ENCODE measurements at places on chromosomes 6 and 20.

DNA sequence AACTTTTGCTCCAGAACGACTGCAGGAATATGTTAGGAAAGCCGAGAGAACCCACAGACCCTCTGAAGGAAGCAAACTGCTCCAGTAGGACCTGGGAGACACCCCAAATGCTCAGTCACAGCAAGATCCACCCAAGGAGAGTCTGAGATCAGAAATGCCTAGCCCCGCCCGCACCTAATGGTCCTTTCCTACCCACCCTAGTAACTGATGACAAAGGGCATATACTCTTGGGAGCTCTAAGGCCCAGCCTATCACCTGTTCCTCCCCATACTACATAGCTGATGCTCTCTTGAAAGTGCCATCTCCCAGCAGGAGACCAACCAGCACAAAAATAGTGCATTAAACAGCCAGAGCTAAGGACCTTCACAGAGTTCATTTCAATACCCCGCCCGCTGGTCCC lies 67.6 kb downstream of the CD2AP start:
- DNase-seq: no peak

- DNase-seq: no peak
These were observed 13.7 kb downstream of the NOTCH4 start for GRCh38 chr6:32210191-32210601.

- no peak for DNase-seq
These were observed 15.2 kb upstream of the GDAP1L1 start for GRCh38 chr20:44231713-44232468.

DNA sequence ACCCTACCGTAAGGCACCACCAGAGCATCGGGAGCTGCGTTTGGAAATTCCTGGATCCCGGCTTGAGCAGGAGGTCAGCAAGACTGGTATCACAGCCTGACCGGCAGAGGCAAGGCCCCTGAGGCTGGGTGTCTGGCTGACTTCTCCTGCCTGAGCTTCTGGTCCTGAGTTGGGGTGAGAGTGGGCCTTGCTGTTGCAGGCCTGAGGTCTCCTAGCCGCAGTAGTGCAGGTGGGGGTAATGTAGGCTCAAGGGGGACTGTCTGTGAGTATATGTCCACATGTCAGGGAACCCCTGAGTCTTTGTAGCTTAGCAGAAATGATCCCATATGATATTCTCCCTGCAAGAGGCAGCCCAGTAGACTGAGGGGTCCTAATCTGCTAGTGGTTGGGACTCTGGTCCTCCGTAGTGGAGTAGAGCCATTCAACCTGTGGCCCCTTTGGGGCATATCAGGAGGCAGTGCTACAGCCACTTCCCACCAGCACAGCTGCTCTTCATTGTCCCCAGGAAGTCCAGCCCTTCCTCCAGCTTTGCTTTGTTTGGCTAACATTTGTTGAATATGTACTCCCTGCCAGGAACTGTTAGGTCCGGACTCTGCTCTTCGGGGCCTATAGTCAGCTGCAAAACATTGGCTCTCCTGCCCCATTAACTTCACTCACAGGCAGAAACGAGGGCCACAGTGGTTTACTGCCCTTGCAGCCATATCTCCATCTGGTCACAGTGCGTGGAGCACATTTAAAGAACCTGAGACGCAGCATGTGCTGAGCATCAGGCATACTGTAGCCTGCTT lies 10.9 kb downstream of the LRRC73 start:
- no peak for DNase-seq

DNA sequence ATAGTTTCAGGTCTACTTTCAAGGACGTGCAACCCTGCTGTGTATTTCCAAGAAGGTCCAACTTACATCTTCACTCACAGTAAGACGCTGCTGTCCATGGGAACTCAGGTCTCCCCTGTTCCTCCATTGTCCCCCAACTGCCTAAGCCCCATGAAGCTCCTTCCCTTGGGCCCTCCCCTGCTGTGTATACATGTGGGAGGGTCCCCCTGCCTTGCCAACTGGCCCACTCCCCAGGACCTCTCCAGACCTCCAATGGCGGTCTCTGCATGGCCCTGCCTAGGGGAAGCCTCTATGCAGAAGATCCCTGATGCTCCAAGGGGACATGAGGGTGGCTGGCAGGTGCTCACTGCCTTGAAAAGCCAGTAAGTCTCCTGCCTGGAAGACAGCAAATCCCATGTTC lies 186.7 kb upstream of the CST7 start:
- DNase-seq: no peak

DNA sequence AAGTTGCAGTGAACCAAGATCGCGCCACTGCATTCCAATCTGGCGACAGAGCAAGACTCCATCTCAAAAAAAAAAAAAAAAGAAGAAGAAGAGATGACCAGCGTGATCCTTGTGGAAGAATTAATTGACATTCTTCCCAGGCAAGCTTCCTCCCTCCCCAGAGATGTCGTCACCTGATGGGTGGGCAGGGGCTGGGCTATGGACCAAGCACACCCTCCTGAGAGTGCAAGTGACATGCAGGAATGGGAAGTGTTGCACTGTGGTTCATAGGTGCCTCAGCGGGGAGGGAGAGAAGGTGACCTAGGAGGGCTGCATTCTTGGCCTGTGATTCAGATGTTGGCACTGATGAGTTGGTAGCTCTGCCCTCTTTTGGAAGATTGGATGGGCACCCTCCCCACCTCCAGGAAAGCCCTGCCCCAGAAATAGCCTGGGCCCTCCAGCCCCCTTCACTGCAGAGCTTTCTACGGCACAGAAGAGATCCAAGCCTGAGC lies 37.8 kb downstream of the TAF8 start:
- no peak for DNase-seq

- DNase-seq: no peak
These were observed 44.0 kb downstream of the SRPK1 start for GRCh38 chr6:35876902-35877301.

DNA sequence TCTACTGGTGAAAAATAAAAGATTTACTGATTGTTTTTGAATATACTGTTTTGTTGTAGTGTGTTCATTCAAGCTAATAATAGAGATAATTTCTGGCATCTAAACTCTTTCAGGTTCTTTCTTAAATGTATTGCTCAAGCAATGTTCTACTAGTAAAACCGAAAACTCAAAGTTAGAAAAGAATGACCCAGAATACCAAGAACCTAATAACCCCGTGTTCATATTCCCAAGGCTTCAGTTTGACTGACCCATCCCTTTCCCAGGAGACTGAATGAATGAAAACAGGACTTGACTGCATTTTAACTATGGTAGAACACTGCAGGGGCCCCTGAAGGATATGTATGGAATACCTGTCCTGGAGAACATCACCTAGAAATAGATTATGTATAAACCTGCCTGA lies 375.3 kb downstream of the MAFB start:
- DNase-seq: no peak

DNA sequence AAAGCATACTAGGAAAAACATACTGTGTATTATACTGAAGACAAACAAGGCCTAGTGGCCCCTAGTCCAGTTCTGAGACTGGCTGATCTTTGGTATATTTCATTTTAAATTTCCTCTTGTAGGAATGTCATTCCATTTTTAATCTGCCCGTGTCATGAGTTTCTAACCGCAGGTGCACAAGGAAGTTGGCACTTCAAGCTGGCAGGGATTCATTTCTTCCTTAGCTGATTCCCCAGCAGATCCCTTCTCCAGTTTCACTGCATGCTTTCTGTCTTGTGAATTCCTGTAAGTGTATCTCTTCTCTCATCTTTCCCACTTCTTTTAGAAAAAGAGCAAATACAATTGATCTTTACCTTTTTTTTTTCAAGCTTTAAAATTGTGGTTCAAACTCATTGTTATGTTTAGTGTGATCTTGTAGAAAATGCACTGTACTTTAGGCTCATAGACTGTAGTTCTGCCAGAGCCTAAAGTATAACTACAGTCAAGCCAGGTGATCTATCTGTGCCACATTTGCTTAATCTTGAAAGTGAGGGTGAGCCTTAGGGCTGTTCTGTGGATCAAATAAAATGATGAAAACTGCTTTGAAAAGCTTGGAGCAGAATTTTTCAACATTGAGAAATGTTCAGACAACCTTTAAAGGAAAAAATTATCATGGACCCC lies 37.0 kb downstream of the RNF217 start:
- no peak for DNase-seq

DNA sequence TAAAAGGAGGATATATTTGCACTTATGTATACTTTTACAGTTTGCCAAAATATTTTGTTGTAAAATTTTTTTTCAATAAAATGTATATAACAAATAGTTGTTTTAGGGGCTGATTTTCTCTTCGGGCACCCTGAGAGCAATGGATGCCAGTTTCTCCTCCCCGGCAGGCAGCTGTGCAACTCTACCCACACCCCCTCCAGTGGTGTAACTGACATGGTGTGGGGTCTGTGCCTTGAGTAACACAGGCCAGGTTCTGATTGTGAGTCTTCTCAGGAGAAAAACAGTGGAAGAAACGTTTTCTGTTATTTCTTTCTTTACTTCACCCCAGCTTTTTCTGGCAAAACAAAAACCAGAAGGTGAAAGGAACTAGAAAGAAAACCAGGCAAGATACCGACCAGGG lies 6.1 kb downstream of the FOXF2 start:
- no peak for DNase-seq

DNA sequence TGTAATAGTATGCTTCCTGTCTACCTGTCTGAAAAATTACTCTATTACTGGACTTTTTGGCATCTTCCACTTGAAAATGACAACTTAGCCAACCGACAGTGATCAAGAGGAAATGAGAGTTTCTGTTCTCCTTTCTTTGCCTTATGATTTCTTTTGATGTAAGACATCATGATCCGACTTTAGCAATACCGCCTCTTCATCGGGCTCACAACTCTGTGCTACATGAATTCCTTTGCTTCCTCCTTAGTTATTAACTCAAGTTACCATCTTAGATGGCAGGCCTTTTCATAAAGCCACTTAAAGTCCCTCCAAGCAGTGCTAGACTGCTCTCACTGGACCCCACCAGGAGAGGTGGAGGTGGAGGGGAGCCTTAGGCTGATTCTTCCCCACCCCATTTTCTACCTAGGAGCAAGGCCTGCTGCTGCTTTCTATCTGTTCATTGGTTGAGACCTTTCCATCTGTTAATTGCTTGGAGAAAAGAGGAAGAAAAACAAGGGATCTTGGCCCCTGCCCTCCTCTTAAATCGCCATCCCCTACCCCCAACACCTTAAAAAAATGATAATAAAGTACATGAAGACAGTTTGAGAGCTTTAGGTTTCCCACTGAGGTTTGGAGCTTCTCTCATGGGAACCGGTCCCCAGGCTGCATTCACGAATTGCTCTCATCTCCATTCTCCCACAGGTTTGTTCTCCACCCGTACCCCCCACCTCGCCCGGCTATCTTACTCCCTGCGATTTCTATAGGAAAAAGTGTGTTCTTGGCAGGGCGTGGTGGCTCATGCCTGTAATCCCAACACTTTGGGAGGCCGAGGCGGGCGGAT lies 21.6 kb upstream of the MCM3 start:
- DNase-seq: peak; percentile 73

GRCh38 chr20:8196096-8196495 lies 64.0 kb downstream of the PLCB1 start:
- no peak for DNase-seq

GRCh38 chr6:85186546-85187175 lies 263.2 kb upstream of the NT5E start:
- no peak for DNase-seq

GRCh38 chr20:62320581-62321354 lies 18.0 kb downstream of the ADRM1 start:
- DNase-seq: no peak

DNA sequence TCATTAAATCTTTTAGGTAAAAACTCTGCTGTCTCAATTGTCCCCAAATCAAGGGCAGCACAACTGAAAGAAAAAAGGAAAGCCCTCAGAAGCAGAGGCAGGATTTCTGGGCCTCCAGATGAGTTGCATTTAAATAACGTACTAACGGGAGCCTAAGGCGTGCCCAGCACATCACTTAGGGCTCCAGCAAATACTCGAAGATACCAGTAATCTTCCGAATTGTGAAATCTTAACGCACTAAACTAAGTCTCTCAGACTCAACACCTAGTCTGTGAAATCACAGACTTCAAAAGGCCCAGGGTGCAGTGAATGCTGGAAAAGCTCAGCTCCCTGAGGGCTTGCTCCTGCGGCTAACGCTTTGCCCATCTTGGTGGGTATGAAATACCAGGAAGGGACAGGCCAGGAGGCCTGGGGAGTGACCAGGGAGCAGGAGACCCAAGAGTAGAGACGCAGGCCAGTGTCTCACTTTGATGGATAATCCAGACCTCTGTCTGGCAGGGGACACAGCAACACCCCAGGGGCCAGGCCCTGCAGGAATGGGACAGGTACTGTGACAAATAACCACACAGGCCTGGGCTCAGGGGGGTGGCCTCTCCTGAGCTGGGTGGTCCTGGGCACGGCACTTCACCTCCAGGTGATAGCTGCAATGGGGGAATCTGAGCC lies 36.4 kb downstream of the RRBP1 start:
- no peak for DNase-seq

- no peak for DNase-seq
These were observed 14.1 kb upstream of the EMILIN3 start for GRCh38 chr20:41380551-41381193.

DNA sequence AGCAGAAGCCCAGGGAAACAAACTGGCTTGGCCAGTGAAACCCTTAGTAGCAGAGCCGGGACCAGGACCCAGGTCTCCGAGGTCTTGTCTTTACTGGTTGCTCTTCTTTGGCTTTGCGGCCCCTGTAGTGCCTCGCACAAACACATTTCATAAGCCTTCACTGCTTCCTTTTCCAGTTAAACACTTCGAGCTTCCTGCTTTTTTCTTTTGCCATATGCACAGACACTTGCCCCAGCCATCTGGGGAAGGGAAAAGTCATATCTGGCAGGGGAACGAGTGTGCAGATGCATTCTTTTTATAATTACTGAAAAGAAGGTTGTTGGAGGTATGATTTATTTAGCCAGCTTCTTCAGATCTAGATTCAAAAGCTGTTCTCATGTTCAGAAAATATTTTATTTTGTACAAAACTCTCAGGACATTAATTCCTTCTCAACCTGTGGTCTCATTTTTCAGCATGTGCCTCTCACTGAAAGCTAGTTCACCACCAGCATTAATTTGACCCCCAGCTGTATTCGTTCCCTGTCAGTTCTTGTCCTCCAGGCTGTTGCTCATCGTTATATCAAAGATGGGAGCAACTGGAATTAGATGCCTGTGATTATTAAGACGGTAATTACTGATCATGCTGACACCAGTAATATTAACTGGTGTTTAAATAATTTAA lies 19.2 kb downstream of the KLHL32 start:
- no peak for DNase-seq

DNA sequence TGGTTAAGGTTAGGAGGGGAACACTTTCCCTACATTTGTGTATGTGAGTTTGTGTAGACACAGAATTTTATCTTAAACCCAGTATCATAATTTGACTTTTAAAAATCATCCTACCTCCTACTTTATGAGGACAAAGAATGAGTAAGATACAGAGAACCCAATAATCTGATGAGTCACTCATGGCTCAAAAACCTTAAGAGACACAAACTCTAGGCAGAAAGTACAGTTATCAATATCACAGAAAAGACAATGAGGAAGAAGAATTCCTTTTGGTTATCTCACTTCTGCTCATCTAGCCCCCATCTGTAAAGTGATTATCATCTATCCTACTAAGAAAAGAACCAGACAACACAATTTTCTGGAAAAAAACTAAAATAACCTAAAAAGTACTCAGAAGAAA lies 87.7 kb downstream of the EPB41L2 start:
- DNase-seq: no peak

- DNase-seq: no peak
These were observed 106.4 kb upstream of the CARMIL1 start for GRCh38 chr6:25172819-25173218.
